ENCODE measurements at places on chromosomes 5 and 9.
A peak's percentile ranks its signal among the peaks of the same experiment; 100 is the strongest.

GRCh38 chr9:136913701-136914438 is 27.6 kb downstream of the TRAF2 start:
- no peak for DNase-seq

- DNase-seq: no peak
Observed at GRCh38 chr9:81631218-81631745, 58.1 kb downstream of the TLE1 start.

DNA sequence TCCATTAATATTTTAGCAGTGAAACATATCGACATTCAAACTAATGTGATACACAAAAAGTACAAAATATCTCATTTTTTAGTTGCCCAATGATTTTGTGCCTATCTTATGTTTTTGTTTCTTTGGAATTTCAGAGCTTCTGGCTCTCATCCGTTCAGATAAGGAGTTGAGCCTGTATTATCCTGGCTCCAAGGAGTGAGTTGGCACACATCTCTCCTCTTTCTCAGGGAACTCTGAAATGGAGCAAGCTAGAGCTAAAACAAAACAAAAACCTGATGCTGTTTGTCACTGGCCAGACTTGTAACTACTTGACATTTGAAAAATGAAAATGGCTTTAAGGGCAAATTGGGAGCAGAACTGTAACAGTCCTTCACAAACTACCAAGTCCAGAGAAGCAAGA is 131.3 kb upstream of the SLC28A3 start:
- DNase-seq: no peak

- no peak for DNase-seq
Observed at GRCh38 chr5:138831703-138832102, 43.4 kb downstream of the LRRTM2 start.

- DNase-seq: no peak
Observed at GRCh38 chr9:85004818-85005413, 335.4 kb downstream of the NTRK2 start.

- no peak for DNase-seq
Observed at GRCh38 chr5:178240341-178240741, 7.7 kb upstream of the PHYKPL start.

- no peak for DNase-seq
Observed at GRCh38 chr9:125548141-125548540, 158.9 kb downstream of the MAPKAP1 start.

GRCh38 chr5:123282444-123282843 is 140.8 kb downstream of the CEP120 start:
- DNase-seq: no peak

- peak; percentile 30 for DNase-seq
Observed at GRCh38 chr5:131416729-131417128, 152.9 kb downstream of the CDC42SE2 start.

GRCh38 chr5:72597456-72597948 is 90.3 kb upstream of the ZNF366 start:
- DNase-seq: no peak

DNA sequence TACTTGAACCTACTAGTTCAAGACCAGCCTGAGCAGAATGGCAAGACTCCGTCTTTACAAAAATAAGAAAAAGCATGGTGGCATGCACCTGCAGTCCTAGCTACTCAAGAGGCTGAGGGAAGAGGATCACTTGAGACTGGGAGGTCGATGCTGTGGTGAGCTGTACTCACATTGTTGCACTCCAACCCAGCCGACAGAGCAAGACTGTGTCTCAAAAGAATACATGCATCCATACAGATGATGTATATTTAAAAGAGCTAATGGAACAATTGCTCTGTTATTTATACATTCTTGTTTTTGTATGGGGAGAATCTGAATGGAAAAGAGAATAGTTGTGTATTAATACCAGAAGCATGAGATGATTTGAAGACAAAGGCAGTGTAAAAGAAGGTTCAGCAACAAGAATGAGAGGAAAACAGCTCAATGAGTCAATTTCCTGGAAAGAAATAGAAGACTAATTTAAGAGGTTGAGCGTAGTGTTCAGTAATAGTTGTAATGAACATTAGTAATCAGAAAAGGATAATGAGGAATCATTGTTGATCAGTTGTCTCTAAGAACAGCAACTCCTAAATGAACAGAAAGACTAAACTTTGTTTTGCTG is 1.9 kb upstream of the LRRC70 start:
- no peak for DNase-seq

DNA sequence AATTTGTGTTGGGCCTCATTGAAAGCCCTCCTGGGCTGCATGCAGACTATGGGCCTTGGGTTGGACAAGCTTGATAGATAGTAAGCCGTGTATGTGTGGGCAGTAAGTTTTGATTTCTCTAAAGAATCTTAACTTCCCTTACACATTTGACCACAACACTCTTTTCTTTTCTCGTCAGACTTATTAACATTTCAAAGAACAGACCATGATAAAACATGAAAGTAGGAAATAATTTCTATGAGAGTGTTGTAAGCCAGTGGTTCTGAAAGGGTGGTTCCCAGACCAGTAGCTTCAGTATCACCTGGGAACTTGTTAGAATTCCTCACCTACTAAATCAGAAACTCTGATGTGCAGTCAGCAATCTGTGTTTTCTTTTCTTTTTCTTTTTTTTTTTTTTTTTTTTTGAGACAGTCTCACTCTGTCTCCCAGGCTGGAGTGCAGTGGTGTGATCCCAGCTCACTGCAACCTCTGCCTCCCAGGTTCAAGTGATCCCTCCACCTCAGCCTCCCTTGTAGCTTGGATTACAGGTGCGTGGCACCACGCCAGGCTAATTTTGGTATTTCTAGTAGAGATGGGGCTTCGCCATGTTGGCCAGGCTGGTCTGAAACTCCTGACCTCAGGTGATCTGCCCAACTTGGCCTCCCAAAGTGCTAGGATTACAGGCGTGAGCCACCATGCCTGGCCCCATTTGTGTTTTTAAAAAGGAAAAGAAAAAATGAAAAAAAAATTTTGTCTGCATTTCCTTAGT is 20.0 kb upstream of the GCNT1 start:
- no peak for DNase-seq

- DNase-seq: no peak
Observed at GRCh38 chr9:16540743-16541613, 329.5 kb downstream of the BNC2 start.

DNA sequence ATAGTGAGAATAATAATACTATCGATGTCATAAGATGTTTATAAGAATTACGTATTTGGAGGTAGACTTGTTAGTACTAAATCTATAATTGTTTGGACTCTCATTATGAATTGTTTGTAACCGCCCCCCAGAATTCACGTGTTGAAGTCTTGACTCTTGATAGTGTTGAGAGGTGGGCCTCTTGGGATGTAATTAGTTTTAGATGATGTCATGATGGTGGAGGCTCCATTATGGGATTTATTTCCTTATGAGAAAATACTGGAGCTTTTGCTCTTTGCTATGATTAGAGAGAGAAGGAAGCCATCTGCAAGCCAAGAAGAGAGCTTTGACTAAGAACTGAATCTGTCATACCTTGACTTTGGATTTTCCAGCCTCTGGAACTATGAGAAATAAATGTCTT is 142.2 kb downstream of the PRDM9 start:
- DNase-seq: no peak

GRCh38 chr5:97839341-97840086 is 656.5 kb upstream of the RIOK2 start:
- no peak for DNase-seq

- no peak for DNase-seq
Observed at GRCh38 chr5:12242950-12243888, 339.0 kb upstream of the CTNND2 start.

DNA sequence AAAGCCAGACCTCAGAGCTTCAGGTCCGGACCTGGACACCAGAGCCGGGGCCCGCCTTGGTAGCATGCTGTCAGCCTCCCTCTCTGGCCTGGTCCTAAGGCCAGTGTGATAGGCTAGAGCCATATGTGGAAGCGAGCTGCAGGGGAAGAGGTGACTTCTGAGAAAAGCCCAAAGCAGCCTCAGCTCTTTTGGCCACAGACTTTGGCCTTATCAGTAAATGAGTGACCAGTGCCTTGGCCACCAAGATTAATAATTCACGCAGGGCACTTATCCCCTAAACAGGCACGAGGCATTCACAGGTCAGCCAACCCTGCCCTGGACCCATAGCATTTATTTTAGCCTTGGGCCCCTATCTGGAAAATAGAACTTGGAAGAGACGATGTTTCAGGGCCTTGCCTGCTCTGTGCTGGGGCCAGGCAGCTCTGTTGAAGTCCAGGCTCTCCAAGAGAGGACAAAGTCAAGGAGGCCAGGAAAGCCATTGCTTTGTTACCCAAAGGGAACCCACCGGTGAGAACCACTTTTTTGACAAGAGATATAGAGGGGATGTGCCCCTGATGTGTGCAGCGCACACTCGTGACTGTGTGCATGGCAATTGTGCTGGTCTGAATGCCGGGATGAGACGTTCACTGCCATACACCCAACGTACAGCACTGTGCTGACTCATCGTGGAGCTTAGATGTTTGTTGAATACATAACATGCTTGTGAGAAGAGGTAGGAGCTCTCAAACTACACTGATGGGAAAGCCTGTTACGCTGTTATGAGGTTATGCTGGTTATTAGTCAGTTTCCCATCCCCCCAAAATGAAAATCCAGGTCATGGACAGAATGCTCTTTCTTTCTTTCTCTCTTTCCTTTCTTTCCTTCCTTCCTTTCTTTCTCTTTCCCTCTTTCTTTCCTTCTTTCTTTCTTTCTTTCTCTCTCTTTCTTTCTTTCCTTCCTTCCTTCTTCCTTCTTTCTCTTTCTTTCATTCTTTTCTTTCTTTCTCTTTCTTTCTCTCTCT is 5.0 kb upstream of the SLC34A1 start:
- DNase-seq: no peak

GRCh38 chr9:131627326-131627647 is 82.0 kb downstream of the PRRT1B start:
- no peak for DNase-seq

DNA sequence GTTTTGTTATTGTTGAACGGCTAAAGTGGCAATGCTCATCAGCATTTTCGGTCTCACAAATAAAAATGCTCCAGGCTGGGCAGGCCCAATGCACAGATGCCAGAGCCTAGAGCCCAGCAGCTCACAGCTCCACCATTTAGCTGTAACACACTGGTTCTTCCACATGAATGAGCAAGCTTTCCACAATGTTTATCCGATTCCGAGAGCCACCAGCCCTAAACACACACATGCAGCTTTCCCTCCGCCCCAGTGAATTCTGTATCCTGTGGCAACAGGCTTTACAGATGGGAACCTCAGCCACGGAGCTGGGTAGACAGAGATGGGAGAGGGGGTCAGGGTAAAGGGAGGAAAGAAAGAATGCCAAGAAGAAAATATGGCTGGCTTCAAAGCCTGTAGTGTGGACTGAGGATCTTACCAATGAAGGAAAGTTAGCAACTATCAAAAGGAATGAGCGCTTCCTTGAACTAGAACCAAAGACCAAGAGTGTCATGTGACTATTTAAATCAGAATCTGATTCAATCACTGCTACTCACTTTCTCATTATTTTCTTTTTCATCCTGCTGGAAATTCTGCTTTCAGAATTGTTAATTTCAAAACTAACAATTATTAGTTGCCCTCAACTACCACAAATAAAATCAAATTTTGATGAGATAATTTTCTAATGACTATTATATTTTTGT is 77.1 kb downstream of the MRPS27 start:
- no peak for DNase-seq

- DNase-seq: no peak
Observed at GRCh38 chr5:132372127-132372526, 2.6 kb downstream of the SLC22A5 start.

DNA sequence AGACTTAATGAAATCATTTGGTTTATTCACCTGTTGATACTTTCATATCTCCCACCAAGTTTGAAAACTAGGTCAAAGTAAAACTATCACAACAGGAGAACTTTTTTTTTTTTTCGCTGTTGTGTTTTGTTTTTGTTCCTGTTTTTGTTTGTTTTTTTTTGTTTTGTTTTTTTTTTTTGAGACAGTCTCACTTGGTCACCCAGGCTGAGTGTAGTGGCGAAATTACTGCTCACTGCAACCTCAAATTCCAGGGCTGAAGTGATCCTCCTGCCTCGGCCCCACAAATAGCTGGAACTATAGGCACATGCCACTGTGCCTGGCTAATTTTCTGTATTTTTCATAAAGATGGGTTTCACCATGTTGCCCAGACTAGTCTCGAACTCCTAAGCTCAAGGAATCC is 49.3 kb downstream of the MLLT3 start:
- DNase-seq: no peak

- DNase-seq: no peak
Observed at GRCh38 chr5:136749016-136749415, 383.7 kb upstream of the TRPC7 start.

DNA sequence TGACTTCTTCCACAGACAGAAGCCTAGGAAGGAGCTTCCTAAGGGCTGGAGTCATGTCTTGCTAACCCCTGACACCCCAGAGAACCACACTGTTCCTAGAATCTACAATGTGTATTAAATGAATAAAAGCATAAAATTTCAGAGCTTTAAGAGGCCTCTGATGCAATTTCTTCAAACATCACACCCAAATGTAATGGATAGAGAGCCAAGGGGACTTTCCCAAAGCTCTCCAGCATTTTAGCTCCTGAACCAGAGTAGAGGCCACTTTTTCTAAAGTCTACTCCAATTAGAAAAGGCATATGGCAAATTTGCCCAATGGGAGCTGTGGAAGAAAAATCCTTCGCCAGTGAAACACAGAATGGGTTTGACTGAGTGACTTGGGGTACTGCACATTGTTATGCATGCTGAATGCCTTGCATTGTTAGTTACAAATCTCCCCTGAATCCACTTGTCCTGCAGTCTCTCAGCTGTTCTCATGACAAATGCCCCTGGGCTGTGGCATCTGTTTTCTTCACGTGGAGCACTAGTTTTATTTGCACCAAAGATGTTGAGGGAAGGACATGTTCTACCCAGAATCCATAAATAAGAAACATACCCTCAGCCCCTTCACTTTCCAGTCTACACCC is 334.0 kb downstream of the ASTN2 start:
- DNase-seq: no peak

GRCh38 chr9:87910821-87911220 is 6.9 kb upstream of the SPATA31C1 start:
- no peak for DNase-seq

DNA sequence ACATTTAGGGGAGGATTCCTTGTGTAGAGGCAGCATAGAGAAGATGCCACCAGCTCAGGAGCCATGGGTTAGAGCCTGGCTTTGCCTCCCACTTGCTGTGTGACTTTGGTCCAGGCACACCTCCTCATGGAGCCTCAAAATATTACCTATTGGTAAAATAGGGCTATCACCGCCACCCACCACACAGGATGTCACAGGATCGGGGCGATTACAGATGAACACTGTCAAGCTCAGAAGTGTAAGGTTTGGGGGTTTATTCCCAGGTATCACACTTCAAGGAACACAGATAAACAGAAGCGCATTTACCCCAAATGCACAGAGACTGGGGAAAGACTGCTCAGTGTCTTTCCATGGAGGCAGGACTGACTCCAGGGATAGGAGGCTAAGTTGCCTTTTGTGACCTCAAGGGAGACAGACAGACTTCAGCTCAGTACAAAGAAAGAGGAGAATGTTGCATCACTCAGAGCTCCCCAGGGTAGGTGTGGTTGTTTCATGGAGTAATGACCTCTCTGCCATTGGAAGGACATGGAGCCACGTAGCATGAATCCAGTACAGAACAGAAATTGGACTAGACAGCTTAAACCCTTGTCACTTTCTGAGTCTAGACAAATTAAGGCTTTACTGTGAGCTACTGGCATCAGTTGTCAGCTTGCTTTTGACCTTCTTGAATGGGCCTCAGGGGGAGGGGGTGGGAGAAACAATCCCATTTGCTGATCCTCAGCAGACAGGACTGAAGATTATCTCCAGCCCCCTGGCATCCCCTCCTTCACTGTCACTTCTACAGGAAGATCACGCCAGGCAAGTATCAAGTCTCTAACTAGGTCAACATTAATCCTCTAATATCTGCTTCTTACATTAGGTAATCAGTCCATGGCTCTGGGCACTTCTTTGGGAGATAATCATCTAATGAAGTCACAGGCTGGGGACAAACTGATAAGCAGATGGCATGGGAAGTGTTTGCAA is 6.5 kb downstream of the TRAF1 start:
- no peak for DNase-seq
